ENCODE measurements at places on chromosomes 3 and 15.
A peak's percentile ranks its signal among the peaks of the same experiment; 100 is the strongest.

DNA sequence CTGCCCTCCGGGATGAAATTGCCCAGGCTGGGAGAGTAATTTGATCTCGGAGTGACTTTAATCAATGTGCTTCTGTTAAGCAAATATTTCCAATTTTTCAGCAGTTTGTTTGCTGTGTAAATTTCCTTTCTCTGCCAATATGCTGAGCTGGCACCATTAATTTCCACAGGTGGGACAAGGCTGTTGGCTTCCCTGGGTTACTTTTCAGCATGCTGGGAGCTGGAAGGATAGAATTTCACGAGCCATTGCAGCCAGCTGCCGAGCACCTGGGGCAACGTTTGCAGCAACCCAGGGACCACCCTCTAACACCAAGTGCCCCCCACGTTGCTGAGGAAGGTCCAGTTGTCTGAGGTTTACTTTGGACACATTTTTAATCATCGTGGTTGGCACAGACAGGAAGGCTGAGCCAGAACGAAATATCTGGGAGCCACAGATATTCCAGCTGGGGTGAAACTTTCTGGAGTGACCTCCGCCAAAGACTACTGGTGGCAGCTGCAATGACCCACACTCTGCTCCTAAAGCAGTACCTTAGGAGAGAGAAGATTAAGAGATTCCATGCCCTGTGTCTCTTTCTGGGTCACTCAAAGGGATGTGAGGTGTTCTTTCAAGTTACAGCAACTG, 293.3 kb upstream of the RGMA start:
- DNase-seq: no peak

DNA sequence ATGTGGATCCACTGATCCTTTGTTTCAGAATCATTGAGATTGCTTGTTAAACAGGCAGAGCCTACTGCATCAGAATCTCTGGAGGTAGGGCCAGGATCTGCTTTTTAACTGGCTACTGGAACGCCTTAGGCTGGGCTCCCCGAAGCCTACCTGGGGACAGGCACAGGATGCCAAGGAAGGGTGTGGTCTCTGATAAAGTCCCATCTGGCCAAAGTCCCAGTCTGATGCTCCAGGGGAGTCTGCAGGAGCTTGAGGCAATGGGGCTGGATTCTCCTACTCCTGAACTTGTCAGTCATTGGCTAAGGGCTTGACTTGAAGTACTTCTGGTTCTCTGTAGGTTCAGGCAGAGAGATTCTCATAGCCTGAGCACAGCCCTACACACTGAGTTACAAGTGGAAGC, 22.4 kb upstream of the CCK start:
- DNase-seq: no peak

GRCh38 chr15:25734680-25735355, 128.3 kb downstream of the ATP10A start:
- no peak for DNase-seq

GRCh38 chr3:69970827-69971226, 28.7 kb upstream of the SAMMSON start:
- no peak for DNase-seq

DNA sequence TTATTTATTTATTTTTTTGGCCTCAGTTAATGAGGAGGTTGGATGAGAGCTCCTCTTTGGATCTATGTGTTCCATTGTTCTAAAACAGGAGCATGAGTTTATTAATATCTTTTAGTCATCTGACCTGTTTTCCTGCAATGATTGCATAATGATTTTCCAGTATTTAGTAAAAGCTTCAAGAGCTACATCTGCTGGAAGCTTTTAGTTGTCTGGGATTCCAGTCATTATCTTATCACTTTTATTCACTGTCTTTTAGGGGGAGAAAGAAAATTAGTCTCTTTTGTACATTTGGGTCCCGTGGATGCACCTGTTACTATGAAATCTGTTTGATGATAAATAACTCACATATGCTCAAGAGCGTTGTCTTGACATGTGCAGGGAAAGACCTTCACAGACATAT, 1270.0 kb downstream of the ROBO1 start:
- DNase-seq: no peak

- no peak for DNase-seq
Measured at GRCh38 chr3:88041005-88041404, 17.8 kb downstream of the CGGBP1 start.

- DNase-seq: no peak
Measured at GRCh38 chr15:81294516-81294880, 29.4 kb downstream of the STARD5 start.

DNA sequence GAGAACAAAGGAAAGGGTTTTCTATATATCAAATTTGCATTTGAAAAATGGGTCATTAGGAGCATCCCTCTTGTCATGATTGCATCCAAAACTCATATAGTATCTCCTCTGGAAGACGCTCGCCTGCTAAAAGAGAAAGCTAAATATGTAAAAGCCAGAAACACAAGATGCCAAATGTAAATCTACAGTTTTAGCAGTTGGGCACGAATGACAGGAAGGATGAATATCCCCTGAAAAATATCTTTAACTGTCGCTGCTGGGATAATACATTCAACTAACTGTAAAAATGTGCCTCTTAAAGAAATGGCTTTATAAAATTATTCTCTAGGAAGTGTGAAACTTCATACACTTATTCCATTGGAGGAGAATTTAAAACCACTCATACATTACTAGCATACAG, 101.7 kb downstream of the DCLK3 start:
- no peak for DNase-seq

GRCh38 chr3:94118390-94118789, 55.5 kb downstream of the NSUN3 start:
- no peak for DNase-seq

GRCh38 chr3:13558651-13559050, 9.7 kb downstream of the FBLN2 start:
- DNase-seq: no peak

DNA sequence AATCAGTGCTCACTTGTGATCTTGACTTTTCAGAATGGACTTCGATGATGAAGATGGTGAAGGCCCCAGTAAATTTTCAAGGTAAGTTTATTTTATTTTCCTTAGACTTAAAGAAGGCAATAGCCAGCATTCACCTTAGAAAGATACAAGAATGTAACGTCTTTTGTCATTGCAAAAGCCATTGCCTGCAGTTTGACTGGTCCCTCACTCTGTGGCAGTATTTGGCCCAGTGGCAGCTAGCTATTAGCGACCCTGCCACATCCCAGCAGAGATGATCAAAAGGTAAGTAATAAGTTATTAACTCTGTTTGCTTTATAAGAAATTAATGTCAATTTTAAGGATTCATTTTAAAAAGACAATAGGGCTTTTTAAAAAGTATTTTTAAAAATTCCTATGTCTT, 53.7 kb downstream of the ARNT2 start:
- no peak for DNase-seq

DNA sequence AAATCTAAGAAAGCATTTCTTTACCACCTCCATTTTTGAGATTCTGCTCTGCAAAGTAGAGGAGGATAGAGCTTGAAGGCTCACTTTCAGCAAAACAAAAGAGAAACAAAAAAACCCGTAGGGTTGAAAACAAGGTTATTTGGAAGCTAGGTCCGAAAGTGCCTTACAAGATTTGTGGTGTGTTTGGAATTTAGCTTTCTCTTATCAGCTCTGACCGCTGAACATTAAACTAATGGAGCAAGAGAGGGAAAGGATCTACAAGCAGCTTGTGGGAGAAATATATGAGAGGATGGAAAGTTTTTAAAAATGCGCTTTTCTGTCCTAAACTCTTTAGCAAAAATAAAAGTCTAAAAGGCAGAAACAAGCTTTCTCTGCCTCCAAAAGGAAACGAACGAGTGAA, 545.5 kb downstream of the NTRK3 start:
- no peak for DNase-seq

GRCh38 chr3:157810924-157811718, 295.1 kb downstream of the SHOX2 start:
- DNase-seq: no peak

DNA sequence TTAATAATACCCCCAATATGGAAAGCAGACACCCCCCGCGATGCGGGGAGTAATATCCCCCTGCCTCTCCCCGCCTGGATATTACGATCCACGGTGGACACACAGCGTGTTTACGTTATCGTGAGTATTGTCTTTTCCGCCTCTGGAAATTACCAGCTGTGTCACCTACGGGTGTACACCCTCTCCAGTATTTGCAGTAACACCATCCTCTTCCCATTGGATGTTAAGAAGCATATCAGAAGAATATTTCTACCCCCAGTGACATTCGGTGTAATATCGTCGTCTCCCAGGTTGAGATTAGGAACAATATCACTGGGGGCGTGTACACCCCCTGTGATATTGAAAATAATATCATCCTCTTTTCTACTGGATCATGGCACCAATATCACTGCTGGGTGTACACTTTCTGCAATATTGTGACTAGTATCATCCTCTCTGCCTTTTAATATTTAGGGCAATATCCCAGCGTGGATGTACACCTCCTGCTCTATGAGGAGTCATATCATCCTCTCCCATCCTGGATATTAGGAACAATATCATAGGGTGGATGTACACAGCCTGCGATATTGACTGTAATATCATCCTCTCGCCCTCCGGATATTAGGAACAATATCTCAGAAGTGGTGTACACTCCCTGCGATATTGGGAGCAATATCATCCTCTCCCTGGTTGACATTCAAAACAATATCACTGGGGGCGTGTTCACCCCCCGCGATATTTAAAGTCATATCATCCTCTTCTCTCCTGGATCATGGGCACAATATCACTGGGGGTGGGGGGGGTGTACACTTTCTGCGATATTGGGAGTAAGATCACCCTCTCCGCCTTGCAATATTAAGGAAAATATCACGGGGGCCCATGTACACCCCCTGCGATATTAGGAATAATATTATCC, 20.3 kb upstream of the BMF start:
- DNase-seq: no peak

DNA sequence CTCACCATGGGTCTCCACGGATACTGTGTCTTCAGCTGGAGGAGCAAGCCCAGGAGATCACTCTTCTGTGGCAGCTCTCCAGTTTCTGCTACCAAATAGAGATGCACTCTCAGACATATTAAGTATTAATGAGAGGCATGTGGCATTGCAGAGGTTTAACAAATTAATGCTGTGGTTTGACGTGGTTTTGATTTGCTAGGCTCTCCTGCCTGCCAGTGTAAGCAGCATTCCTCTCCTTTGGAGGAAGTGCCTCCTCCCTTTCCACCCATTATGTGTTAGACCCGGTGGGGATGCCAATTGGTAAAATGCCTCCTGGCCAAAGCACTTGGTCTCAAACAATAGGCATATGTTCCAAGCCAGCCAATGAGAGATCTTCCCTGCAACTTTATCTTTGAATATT, 124.8 kb downstream of the MYLK start:
- DNase-seq: no peak

DNA sequence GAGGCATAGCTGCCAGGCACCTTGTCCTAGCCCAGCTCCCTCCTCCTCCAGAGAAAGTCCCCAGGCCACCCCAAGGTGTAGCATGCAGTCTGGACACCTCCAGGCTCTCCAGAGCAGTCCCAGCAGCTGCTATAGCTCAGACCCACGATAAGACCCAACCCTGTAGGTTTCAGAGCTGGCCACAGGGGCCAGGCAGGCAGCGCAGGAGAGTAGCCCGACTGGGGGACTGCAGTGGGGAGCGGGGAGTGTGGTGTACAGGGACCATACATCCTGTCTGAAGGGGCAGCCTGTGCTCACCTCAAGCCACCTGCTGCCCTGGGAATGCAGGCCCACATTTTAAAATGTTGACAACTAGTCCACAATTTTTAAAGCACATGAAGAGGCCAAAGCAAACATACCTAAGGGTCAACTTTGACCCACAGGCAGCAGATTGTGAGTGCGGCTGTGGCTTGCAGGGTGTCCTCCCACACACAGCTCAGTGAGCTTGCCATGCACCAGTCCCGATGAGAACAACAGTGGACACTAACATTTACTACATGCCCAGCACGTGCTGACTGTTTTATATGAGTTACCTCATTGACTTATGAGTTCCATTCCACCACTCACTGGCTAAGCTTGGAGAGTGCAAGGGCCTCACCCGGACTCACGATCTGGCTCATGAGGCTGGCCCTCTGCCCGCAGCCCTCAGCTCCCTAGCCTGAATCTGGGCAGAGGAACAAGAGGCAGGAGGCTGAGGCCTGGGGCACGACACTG, 81.4 kb downstream of the DNAJB8 start:
- no peak for DNase-seq

DNA sequence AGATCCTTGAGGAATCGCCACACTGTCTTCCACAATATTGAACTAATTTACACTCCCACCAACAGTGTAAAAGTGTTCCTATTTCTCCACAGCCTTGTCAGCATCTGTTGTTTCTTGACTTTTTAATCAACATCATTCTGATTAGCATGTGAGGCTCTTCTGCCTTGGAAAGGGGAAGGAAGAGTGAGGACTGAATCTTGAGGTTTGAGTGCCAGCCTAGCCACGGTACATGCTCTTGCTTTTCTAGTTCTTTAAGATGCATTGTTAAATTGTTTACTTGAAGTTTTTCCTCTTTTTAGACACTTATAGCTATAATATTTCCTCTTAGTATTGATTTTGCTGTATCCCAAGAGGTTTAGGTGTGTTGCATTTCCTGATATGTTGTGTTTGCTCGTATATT, 596.1 kb downstream of the OTOL1 start:
- DNase-seq: no peak

DNA sequence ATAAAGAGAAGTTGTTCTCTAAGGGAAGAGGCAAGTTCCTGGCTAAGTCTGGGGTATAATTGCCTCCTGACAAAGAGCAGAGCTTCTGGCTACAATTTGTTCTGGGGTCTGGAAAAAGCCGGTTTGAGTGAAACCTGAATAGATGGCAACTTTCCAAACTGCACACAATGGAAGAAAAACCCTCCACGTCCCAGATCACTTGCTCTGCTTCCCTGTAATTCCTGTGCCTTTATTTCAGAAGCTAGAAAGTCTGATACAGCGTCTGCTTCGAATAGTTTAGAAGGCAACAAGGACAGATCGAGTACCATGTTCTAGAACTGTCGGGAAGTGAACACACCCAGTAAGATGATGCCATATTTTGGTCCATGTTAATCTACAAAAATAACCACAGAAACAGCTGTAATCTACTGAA, 1.6 kb upstream of the WDR82 start:
- no peak for DNase-seq

- DNase-seq: peak; percentile 34
Measured at GRCh38 chr3:30353711-30354467, 252.5 kb upstream of the TGFBR2 start.

DNA sequence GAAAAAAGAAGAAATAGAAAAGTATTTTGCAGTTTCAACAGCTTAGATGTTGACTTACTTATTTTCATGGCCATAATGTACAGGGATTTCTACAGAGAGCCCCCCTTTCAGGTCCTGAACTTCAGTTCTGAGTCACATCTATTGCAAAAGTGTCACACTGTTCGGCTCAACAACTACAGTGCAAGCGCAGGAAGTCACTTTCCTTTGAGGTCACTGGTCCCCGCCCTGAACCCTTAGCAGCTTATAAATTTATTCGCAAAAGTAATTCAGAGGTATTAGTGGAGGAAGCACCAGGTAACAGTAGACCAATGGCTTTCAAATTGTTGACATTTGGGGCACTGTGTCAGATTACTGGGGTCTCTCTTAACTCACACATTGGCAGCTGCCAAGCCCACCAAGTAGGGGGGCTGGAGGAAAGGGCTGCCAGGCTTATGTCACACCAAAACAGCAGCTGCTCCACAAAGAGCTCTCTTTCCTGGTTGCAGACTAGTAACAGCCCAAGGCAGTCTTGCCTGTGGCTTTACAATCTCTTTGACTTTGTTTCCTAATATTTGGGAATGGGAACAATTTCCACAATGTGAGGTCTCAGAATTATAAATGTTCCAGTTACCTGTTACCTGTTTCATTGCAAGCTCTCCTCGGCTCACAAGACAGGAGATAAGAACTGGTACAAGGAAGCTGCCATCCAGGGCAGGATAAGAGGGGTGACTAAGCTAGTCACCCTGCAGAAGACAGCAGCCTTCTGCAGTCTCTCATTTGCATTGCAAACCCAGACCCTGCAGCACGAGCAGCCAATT, 130.2 kb upstream of the STRIT1 start:
- DNase-seq: no peak

GRCh38 chr15:39140060-39140604, 440.7 kb upstream of the THBS1 start:
- DNase-seq: no peak

Measured in T-helper 22 cell (primary cell).